Left colon (tissue), 2 donors: ENCODE measurements at places on chromosomes 7 and 10. TPM values are rescaled to one million over a fixed set of nuclear protein-coding genes. Genes with fewer than 3 reads are reported as not detected.

DNA sequence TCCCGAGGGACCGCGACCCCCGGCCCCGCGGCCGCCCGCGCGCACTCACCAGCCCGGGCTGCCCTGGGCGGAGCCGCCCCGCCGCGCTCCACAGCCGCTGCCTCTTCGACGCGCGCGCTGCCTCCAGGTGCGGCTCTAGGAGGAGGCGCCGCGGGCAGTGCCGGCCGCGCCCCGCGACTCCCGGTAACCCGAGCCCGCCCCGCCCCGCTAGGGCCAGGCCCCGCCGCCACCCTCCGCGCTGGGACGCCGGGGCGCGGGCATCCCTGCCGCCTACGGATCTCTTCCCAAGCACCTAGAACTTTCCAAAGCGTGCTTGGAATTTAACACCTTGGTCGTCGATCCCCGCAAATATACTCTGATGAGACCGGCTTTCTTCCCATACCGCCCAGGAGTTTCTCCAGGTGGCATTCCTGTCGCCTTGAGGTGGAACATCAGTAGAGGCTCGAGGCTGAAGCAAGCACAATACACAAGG is at the start of gene SLC26A5:
Gene SLC26A5 (minus strand): TSS at position 159 of the 472 bp plus-strand sequence. CDS start 24,693 bp downstream, outside the sequence.
- peak; percentile 77 for DNase-seq

Gene KAZALD1
- total RNA-seq, result 21.0 TPM

- DNase-seq, result peak; percentile 27
Observed at GRCh38 chr7:12389089-12389700, 14.5 kb downstream of the VWDE start.

Gene VWDE
- total RNA-seq, result 1.3 TPM

- DNase-seq, result no peak
Observed at GRCh38 chr7:28176174-28176573, 4.4 kb downstream of the JAZF1 start.

DNA sequence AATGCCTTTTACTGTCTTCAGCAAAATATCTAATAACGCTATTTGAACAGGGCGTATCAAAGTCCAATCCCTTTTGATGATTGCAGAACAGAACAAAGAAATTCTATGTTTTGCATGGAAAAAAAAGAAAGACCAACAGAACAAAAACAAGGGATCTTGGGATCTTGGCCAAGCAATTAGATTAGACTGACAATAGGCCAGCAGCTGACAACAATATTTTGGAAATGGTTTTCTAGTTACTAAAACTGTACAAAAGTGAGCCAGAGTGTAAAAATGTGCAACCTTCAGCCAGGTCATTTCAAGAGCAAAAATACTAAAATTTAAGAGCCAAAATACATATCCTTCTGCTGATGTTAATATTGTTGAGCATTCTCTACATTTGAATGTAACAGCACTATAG is 716.5 kb upstream of the KCND2 start:
- no peak for DNase-seq

Gene IMPDH1
- 31.2 TPM for total RNA-seq

- DNase-seq, result no peak
Observed at GRCh38 chr7:19415123-19415522, 269.9 kb upstream of the FERD3L start.

Gene PHKG1
- total RNA-seq, result 1.5 TPM

DNA sequence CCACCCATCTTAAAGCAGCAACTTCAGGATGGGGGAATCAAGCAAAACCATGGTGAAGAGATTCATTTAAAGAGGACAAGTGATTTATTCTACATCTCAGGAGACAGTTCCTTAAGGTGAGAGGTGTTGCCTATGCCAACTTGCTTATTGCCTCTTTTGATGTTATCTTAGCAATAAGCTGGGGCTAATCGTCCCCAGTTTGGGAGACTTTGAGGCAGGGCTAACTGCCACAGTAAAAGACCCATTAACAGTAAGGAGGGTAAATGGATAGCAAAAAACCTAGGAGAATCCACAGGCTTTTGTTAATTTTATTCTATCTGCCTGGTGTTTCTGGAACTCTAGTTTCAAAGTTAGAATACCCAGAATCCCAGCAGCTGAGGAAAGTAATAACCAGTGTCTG is 22.1 kb upstream of the HERPUD2 start:
- DNase-seq, result no peak

- no peak for DNase-seq
Observed at GRCh38 chr10:28631896-28632583, 45.3 kb upstream of the BAMBI start.

Gene OR2A14
- not detected for total RNA-seq

GRCh38 chr10:23826421-23826820 is 382.5 kb upstream of the KIAA1217 start:
- no peak for DNase-seq

DNA sequence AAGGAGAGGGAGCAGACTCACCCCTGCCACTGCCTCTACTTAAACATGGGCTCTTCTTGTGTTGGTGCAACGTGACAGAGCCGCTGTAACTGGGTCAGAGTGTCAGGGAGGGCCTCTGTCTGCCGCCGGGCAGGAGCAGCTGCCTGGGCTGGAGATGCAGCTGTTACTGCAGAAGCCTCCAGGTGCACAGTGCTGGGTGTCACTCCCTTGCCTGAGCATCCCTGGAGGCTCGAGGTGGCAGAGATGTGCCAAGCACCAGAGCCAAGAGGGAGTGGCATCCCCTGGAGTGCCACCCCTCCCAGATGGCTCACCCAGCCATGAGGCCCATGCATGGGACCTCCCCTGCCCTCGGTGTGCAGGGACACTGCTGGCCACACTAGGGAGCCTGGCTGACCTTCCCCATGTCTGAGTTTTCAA is 145.7 kb downstream of the PRPF18 start:
- DNase-seq, result no peak

Gene RAMP3
- 8.8 TPM for total RNA-seq

Gene CTBP2
- 107 TPM for total RNA-seq

DNA sequence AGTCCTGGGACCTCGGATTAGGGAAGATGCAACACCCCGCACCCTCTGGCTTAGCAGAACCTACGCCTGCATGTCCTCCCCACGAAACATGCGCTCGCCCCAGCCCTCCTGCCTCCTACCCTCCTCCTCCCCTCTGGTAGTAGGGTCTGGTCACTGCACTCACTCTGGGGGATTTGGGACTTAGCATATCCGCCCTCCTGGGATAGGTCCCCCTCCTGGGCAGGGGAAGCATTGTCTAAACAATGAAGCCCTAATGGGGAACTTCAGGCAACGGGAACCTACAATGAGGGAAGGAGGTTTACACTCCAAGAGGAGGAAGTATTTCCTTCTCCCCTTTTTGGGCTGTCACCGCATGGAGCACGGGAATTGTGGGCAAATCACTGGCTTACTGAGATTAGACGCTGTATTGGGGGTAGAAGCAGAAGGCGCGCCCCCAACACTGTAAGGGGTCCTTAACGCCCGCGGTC is 892 bp downstream of the CRHR2 start:
- no peak for DNase-seq

Gene PDK4
- total RNA-seq, result 18.9 TPM

Gene ZNF239
- 1.6 TPM for total RNA-seq

Gene NKX2-3
- 3.4 TPM for total RNA-seq

- DNase-seq, result no peak
Observed at GRCh38 chr7:154857728-154858681, 144.9 kb downstream of the PAXIP1 start.

Gene PIP4K2A
- total RNA-seq, result 11.3 TPM

DNA sequence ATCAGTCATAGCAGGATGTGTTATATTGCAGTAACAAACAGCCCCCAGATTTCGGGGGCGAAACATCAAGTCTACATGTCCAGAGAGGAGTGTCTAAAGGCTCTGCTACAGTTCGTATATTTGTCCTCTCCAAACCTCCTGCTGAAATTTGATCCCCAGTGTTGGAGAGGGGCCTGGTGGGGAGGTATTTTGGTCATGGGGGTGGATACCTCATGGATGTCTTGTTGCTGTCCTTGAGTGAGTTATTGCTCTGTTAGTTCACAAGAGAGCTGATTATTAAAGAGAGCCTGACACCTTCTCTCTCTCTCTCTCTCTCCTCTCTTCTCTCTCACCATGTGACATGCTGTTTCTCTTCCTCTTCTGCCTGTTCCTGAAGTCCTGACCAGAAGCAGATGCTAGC is 343.7 kb downstream of the TCERG1L start:
- no peak for DNase-seq

Gene CUL1
- 34.9 TPM for total RNA-seq

DNA sequence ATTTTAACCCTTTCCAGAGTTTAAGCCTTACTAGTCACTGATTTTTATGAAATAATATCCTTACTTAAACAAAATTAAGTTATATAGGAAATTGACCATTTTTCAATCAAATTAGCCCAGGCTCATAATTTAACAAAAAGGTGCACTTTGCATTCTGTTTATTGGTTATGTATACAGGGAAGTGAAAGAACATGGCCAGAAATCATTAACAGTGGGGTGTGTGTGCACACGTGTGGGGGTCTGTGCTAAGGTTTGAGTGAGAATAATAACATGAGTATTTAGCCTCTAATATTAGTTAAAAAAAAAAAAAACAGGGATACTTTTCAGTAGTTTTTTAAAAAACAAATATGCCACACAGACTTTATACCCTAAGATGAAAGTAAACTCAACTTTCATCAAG is 510.5 kb upstream of the PFKP start:
- no peak for DNase-seq

- no peak for DNase-seq
Observed at GRCh38 chr10:97278491-97278989, 13.9 kb downstream of the ARHGAP19 start.

DNA sequence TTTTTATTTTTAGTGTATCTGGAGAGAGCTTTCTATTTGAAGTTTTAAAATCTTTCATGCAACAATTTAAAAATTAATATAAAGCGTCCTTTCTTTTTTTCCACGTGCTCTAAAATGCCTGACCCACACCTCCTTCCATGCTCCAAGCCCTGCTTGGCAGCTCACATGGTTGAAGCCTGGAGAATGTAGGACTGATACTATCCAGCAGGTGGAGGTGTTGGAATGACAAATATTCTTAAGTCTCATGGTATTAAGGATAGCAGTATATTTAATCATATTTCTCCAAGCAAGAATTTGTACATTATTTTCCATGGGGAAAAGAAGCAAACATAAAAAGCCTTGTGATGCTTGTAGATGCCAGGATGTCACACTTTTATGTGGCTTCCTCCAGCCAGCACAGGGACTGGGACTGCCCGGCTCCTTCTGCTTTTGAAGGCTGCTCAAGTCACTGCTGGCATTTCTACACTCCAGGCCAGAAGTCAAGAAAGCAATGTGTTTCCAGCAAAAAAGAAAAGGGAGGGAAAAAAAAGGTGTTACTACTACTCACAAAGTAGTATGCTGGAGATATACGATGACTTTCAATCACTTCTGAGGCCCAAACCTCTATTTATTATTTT is 49.7 kb downstream of the BZW2 start:
- peak; percentile 21 for DNase-seq
